ENCODE measurements at places on chromosomes 1 and 21. TPM values are rescaled to one million over a fixed set of nuclear protein-coding genes. Genes with fewer than 3 reads are reported as not detected.

The PRELP gene
- not detected for total RNA-seq

The ALPL gene
- total RNA-seq: not detected

The FMO4 gene
- total RNA-seq: 0.85 TPM

The LCE1F gene
- total RNA-seq: not detected

The CD101 gene
- 0.48 TPM for total RNA-seq

The C2CD2 gene
- total RNA-seq: 11.3 TPM

The OR2AK2 gene
- total RNA-seq: not detected

The ST6GALNAC3 gene
- 0.72 TPM for total RNA-seq
